Chondrocyte (in vitro differentiated cells): ENCODE measurements at places on chromosomes 5 and 9. TPM values are rescaled to one million over a fixed set of nuclear protein-coding genes. Genes with fewer than 3 reads are reported as not detected.

The PDE6A gene
- total RNA-seq, result 0.07 to 0.12 TPM (median 0.08 TPM) in 3 replicates

The PCDHGB7 gene
- 3.5 to 5.4 TPM (median 4.3 TPM) in 3 replicates for total RNA-seq

DNA sequence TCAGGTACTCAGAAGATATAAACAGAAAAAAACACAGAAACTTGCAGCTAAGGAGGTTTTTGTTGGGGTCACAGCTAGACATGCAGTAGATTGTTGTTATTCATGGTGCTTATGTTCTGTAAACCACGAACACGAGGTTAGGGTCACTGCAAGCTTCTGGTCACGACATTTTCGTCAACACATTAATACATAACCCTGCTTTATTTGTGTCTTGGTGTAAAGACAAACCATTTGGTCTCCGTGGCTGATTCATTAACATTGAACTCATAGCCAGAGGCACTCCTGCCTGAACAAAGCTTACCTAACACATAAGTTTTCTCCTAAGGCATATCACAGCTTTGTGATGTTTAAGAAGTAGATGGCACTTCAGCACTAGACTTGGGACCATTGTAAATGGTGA lies 16.9 kb downstream of the TEK start:
- no peaks in the 10 kb centered on the region for H3K36me3 ChIP-seq
- DNase-seq, result no peak
- no peak overlapping the region for H3K27ac ChIP-seq
- peaks cover 38% of the 10 kb centered on the region for H3K4me1 ChIP-seq
- H3K4me3 ChIP-seq, result no peak overlapping the region

GRCh38 chr5:149235841-149236240 lies 35.8 kb upstream of the AFAP1L1 start:
- peaks cover 26% of the 10 kb centered on the region for H3K27me3 ChIP-seq
- DNase-seq, result no peak
- peaks cover 4% of the 10 kb centered on the region for H3K4me1 ChIP-seq
- no peak overlapping the region for H3K27ac ChIP-seq
- peaks cover 11% of the 10 kb centered on the region for H3K36me3 ChIP-seq

- no peak overlapping the region for H3K4me3 ChIP-seq
- no peaks in the 10 kb centered on the region for H3K36me3 ChIP-seq
- H3K27me3 ChIP-seq, result no peaks in the 10 kb centered on the region
- no peak overlapping the region for H3K27ac ChIP-seq
- DNase-seq, result no peak
- H3K4me1 ChIP-seq, result peaks cover 55% of the 10 kb centered on the region
These were observed 806.0 kb upstream of the ZNF608 start for GRCh38 chr5:125552486-125552885.

DNA sequence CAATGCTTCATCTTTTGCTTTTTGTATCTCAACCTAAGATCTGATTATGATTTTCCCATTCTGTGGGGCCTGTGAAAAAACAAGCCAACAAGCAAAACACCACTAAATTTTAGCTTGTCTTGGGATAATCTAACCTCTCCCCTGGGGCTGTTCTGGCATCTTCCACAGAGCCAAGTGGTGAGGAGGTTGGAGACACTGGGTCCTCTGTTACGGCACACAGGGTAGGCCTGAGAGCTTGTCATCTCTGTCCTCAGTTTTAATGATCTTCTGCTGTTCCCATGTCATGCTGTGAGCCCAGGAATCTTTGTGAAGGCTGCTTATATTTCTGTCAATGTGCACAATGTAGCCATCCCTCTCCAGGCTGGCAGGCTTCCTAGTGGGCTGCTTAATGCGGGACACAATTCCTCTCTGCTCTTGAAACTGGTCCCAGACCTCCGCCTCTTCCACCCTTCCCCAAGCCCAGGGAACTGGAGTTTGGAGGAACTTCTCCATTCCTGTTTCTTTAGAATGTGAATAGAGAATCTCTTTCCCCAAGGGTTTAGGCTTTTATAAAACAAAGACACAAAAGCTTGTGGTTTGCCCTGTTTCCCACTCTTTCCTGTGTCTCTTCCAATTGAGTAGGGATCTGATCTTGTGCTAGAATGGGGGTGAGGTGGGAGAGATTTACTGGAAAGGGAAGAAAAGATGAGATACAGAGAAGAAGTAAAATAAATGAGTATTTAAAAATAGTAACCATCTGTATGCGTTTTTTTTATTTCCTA lies 30.9 kb upstream of the SEMA6A start:
- peaks cover 36% of the 10 kb centered on the region for H3K4me1 ChIP-seq
- H3K4me3 ChIP-seq, result no peak overlapping the region
- H3K27me3 ChIP-seq, result no peaks in the 10 kb centered on the region
- DNase-seq, result no peak

The CCDC183 gene
- 0.62 to 1.5 TPM (median 1.4 TPM) in 3 replicates for total RNA-seq

- DNase-seq, result no peak
- no peaks in the 10 kb centered on the region for H3K27me3 ChIP-seq
- no peaks in the 10 kb centered on the region for H3K4me1 ChIP-seq
- H3K36me3 ChIP-seq, result peaks cover 6% of the 10 kb centered on the region
These were observed 180.5 kb upstream of the RIOK2 start for GRCh38 chr5:97363577-97363976.

GRCh38 chr5:1875843-1876659 lies 6.7 kb downstream of the IRX4 start:
- H3K27ac ChIP-seq, result no peak overlapping the region
- no peaks in the 10 kb centered on the region for H3K36me3 ChIP-seq
- peaks cover 55% of the 10 kb centered on the region for H3K27me3 ChIP-seq
- DNase-seq, result no peak
- peaks cover 4% of the 10 kb centered on the region for H3K4me1 ChIP-seq
- H3K4me3 ChIP-seq, result peak overlapping the region; percentile 55

The ZNF879 gene
- 2.9 to 4.2 TPM (median 4.1 TPM) in 3 replicates for total RNA-seq
